ENCODE measurements at places on chromosomes 6 and 20.
A peak's percentile ranks its signal among the peaks of the same experiment; 100 is the strongest.

- no peak for DNase-seq
Observed at GRCh38 chr20:23068283-23068682, 17.8 kb downstream of the CD93 start.

GRCh38 chr6:6592826-6593475, 4.4 kb downstream of the LY86 start:
- DNase-seq, result no peak

DNA sequence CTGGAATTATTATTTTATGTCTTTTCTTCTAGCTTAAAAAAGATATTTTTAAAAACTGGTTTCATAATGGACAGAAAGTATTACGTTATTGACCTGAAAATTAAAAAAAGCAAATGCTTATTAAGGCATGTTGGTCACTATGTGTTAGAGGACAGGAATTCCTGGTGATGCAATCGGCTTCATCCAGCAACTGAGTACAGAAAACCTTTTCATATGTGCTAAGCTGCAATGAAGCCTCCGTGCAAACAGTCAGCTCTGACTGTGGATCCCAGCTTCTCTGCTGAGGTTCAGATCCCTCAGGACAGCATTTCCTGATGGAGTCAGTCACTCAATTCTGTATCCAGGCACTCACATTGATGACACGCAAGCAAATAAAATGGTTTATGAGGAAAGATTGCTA, 22.7 kb upstream of the BMP2 start:
- DNase-seq, result no peak

DNA sequence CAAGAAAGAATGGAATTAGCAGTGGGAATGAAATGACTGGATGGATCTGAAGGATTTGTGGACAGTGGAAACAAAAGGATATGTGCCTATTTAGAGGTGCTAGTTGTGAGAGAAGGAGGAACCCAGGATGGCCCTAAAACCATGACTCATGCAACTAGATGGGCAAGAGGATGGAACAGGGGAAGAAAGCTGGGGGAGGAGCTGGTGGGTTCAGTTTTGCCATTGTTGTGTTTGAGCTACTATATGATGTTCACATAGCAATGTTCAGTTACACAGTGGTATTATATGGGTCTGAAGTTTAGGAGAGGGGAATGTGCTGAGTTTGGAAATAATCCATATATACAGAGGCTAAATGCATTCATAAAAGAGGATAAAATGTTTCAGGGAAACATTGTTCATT, 125.7 kb upstream of the SSTR4 start:
- DNase-seq, result no peak

DNA sequence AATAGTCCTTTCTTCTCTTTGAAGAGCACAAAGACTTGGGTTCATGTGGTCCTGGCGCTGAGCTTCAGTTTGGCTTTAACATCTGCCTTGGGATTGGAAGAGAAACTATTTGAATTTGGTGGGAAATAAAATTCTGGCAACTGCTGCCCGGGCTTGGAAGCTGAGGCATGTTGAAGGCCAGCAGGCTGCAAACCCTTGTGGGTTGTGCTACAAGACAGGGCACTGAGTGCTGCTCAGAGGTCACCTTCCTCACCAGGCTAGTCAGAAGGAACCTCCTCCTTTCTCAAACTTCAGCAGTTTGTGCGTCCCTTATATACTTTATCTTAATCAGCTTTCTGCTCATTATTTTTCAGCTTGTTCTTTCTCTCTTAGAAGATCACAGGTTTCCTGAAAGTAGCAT, 238.4 kb upstream of the TBX18 start:
- DNase-seq, result no peak

- DNase-seq, result peak; percentile 83
Observed at GRCh38 chr6:215335-216034, 76.8 kb upstream of the DUSP22 start.

DNA sequence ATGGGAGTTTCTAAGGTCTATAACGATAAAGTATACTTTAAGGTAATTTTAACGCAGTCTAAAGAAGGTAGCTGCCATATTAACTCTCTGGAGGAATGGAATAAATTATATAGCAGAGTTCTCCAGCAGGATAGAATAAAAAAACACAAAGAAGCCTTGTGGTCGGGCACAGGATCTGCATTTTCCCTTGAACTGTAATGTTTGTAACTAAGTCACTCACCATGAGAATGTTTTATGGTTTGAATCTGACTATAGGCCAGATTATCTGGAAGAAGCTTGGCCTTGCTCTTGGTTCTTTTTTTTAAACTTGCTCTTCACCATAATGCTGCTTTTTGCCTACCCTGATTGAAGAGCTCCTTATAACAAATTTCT, 238.8 kb upstream of the NOX3 start:
- DNase-seq, result no peak

DNA sequence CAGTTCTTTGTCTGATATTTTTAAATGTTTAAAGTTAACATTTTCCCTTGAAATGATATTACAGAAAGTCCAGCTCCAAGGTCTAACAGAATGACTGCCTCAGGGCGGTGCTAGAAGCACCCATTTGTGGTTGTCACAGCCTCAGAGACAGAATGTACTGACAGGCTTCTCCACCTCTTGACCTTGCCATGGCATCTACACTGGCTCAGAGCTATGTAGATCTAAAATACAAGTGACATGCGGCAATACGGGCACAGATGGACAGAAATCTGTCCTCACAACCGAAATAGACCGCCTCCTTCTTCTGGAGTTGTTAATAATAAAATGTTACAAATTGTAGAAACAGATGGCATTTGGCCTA, 167.2 kb upstream of the THEMIS start:
- DNase-seq, result no peak

DNA sequence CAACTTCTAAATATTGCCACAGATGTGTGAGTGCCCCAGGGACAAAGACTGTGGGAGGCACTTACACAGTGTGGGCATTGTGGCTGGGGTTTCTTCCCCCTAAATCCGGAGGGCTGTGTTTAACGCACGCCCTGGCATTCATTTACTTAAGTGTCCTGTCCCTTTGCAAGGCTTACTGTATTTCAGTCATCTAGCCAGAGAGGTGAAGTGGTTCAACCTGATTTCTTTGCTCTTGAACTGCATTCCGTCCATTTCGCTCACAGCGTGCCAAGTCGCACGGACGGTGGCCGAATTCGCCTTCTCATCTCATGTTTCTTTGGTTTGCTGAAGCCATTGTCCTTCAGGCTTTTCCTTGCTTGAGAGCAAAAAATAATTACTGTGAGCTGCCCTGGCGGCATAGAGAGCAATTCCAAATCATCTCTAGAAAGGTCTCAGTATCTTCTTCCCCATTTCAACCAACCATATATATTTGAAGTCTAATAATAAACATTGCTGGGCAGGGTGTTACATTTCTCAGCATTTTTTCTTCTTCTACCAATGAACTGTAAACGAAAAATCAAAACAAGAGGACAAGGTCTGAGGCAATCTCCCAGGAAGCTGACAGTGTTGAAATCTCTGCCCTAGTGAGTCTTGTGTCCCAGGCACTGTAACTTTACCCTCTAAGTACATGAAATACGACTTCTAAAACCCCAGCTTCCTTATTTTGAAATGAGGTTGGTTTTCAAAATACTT, 16.9 kb downstream of the SYTL3 start:
- no peak for DNase-seq

DNA sequence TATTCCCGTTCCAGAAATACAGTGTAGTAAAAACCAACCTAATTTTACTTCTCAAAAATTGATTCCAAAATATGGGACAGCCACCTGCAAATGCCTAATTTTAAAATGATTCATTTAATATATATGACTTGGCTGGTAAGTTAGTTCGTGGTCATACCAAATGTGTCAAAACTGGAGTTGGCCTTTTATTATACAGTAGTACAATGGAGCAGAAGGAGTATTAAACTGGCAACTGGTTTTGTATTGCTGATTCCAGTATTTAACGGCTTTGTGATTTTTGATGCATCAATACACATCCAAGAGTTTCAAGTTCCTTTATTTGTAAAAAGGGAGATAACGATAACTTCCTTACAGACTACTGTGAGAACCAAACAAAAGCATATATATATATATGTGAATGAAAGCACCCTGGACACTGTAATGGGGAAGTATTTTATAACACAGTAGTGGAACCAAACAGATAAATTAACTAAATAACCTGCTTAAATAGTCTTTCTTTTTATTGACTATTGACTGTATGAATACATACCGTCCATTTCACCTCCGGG, 24.8 kb downstream of the SAMHD1 start:
- no peak for DNase-seq

GRCh38 chr6:154594496-154595198, 84.2 kb upstream of the CNKSR3 start:
- no peak for DNase-seq

GRCh38 chr6:43616725-43617472, 12.2 kb downstream of the GTPBP2 start:
- DNase-seq, result no peak

GRCh38 chr6:21138336-21139069, 455.0 kb upstream of the SOX4 start:
- no peak for DNase-seq

DNA sequence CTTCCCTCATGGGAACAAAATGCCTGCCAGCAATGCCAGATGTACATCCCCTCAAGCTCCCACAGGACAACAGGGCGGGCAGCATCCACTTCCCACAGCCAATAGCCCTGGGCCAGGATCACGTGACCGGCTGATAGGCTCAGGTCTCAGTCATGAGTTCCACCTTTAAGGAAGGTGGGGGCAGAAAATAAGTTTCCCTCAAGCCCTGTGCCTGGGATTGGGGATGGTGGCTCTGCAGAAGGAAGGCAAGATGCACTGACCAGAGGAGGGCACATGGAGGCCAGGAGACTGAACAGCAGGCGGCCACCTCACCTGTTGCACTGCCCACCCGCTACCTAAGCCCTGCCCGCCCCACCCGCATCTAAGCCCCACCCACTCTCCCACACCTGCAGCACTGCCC, 149.1 kb downstream of the BMP7 start:
- DNase-seq, result no peak

DNA sequence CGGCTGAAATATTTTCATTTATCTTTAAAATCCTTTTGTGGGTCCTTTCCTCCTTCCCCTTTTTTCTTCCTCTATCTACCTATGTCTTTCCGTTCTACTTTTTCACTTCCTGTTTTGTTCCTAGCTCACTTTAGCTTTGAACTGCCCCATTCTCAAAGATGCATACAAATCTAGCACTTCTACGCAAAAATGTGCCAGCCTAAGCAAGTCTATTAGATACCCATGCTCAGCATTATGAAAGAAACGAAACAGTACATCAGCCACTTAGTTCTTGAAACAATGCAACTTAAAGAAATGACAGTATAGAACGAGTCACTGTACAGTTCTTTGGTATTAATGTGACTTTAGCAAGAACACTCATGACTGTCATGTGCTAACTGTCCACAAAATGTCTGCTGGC, 47.3 kb upstream of the MARCKS start:
- no peak for DNase-seq

DNA sequence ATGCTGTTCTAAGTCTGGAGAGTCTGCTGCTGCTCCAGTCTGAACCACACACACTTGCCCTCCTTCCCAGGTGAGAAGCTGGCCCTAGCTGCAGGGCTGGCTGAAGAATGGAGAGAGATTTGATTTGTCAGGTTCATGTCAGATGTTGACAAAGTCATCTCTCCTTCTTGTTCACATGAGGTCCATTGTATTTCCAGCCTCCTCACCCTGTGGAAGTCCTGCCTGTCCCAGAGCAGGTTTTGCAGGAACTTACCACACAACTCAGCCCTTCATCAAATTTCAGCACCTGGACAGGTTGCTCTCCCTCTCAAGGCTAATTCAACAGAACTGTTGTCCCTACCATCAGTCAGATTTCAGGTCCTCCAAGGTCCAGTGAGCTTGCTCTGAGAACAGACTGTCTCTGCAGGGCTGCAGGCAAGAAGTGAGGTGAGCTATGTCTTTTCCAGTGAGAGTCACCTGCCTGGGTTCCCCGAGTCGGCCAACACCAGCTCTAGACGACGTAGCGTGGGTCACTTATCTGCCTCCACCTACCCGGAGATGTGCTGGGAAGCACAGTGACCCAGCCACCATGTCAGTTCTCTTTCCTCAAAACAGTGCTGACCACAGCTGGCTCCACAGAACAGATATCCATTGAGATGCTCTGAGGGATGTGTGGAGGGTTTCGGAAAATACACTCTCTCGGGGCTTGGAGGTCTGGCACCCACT, 58.0 kb upstream of the CD93 start:
- DNase-seq, result no peak

DNA sequence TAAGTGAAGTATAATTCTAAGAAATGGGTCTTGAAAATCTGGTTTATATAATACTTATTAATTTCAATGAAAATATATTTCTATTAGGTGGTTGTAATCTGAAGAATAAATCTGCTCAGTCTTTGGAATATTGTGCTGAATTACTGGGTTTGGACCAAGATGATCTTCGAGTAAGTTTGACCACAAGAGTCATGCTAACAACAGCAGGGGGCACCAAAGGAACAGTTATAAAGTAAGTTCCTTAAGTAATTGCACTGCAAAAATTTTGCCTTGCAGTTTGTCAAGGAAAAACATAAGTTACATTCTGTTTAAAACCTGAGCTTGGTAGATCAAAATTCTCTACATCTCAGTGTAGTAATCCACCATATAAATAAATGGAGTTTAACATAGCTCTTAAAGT, 106.0 kb downstream of the MYO6 start:
- DNase-seq, result no peak

GRCh38 chr6:3624250-3625136, 127.0 kb downstream of the PXDC1 start:
- DNase-seq, result no peak

GRCh38 chr6:11785415-11785773, 6.8 kb upstream of the ADTRP start:
- peak; percentile 51 for DNase-seq

DNA sequence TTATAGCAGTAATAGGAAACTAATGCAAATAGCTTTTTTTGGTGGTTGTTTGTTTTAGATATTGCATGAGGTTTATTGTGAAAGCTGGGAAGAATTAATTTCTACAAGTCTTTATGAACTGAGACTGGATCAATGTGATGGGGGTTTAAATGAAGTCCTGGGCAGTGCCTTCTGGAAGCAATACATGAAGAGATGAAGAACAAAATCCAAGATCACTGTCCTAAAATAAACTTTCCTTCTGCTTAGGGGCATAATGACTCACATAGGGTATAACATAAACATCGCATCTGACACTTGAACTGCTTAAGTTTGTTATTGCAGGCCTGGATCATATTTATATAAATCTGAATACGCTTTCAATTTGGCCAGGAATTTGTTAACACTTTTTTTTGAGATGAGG, 20.9 kb upstream of the SHLD1 start:
- DNase-seq, result no peak

GRCh38 chr6:170243791-170244291, 47.0 kb downstream of the DLL1 start:
- DNase-seq, result no peak

- no peak for DNase-seq
Observed at GRCh38 chr6:112683926-112684325, 336.8 kb downstream of the RFPL4B start.

DNA sequence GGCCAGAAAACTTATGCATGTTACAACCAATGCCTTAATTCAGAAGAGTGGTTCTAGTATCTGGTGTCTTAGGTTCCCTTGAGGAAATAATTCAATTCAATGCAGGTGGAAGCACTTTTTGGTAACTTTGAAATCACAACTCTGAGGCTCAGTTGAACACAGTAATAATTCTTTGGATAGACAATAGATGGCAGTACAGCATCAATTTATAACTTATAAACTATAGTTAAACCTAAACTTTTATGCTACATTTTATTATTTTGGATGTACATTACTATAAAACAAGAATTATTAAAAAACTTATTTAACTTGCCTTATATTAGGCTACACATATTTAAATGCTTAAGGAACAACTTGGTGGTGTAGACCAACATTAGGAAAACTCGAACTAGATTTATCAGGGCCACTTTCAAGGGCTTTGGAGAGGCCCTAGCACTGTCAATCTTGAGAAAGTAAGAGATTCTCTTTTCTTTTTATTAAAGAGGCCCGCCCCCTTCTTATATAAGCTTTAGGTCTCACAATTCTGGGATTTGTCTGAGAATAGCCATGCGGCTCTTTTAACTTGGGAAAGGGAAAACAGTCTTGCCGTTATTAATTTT, 85.9 kb downstream of the CRYBG1 start:
- no peak for DNase-seq
